ENCODE measurements at places on chromosomes 1 and 21. TPM values are rescaled to one million over a fixed set of nuclear protein-coding genes. Genes with fewer than 3 reads are reported as not detected.

The SORT1 gene
- 14.4 TPM for polyA plus RNA-seq

The CDC7 gene
- polyA plus RNA-seq: 23.9 TPM

The PPIAL4G gene
- 0.38 TPM for polyA plus RNA-seq

The ELAPOR1 gene
- polyA plus RNA-seq: 2.1 TPM

The RHCE gene
- polyA plus RNA-seq: 2.1 TPM

The IFI44 gene
- polyA plus RNA-seq: 4.2 TPM
